D721Med (cell line): ENCODE measurements at places on chromosomes 3 and 15.

- no peak for DNase-seq
Observed at GRCh38 chr3:126137490-126138130, 42.8 kb downstream of the ALDH1L1 start.

DNA sequence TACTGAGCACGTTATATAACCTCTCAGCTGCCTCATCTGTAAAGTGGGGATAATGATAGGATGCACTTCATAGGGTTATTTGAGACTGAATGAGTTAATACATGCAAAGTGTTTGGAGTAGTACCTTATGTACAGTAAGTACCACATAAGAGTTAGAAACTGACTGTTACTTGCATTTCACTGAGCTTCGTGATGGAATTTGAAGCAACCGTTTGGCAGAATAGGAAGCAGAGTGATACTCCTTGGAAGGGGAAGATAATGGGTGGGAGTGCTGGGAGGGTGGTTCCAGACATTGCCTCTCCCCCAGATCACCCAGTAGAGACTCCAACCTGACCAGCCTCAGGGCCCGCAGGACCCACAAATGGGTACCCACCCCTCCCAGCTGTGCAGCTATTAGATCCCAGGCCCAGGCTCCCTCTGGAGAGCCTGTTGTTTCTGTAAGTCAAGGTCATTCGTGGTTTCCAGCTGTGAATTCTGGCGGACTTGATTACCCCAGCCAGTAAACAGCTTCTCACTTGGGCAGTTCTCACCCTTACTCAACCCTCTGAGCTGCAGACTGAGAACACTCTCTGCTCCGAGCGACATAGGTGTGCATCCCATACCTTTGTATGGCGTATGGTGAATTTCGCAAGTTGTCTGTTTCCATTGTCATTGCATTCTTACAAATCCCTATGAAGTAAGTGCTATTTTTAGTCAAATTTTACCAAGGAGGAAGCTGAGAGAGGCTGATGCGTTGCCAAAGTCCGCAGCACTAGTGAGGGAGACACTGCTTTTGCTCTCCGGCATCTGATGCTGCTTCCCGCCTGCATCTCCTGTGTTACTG, 11.1 kb downstream of the ALPK3 start:
- no peak for DNase-seq

DNA sequence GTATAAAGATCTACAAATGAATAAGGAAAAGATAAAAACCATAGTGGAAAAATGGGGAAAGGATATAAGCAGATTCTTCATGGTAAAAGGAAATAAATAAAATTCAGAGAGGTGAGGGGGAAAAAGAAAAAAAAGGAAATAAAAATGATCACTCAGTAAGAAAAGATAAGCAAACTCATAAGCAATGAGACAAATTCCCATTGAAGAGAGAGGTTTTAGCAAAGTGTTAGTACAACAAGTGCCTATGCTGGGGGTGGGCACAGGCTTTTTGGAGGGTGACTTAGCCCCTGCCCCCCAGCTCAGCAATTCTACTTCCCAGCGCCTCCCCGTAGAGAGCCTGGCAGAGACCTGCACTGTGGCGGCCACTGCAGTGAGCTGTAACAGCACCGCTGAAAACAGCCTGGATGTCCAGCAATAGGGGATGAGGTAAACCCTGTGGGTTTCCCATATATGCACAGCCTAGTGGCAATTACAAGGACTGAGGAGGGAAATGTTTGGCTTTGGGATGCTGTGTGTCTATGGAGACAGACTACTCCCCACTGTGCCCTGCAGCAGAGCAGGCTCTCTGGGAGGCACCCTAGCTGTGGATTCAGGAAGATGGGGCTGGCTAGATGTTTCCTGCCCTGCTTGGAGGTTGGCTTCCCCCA, 23.7 kb upstream of the SFMBT1 start:
- DNase-seq: no peak

- DNase-seq: no peak
Observed at GRCh38 chr3:172750069-172750367, 508 bp upstream of the ECT2 start.

DNA sequence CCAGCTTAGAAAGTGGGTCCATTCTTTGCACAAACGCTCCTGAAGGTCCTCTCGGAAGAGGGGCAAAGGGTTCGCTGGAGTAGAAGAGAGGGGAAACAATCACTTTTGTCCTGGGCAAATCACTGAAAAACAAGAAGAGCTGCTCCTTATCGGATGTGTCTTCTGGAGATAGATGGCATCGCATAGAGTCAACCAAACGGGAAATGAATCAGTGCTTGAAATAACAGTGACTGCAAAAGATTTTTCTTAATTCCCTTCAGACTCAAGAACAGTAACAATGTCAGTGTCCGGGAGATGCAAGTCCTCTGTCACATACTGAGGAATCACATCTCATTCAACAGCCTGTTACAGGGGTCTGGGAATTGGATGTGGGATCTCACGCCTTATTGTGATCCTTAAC, 78.8 kb upstream of the PCSK6 start:
- no peak for DNase-seq

- DNase-seq: no peak
Observed at GRCh38 chr3:52195823-52196331, 2.1 kb upstream of the ALAS1 start.

DNA sequence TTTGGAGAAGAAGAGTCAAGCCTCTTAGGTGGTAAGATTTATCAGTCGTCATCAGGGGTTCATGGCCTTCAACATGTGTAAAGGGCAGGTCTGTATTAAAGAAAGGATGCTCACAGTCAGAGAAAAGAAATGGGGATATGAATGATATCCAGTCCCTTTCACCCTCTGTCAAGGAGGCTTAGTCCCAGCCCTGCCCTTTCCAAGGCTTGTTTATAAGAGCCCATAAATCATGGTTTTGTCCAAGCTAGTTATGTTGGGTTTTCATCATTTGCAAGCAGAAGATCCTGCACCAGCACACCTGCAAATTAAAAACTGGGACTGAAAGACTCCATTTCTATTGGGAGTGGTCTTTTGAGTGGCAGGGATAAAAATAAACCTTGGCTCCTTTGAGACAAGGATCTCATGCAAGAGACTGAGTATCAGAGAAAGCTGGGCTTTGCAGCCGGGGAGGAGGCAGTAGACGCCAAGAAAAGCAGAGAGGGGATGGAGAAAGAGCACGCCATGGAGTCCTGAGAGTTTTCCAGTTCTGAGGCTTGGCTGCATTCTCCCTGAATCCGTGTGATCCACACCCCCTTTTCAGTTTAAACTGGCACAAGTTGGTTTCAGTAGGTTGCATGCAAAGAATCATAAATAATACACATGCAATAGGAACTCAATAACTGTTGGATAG, 12.6 kb upstream of the PDIA5 start:
- DNase-seq: no peak

- no peak for DNase-seq
Observed at GRCh38 chr3:170352936-170353335, 4.6 kb upstream of the SKIL start.
